ENCODE measurements at places on chromosomes 5 and 9.

- peak; percentile 87 for DNase-seq
These were observed 664.3 kb upstream of the EDIL3 start for GRCh38 chr5:85049020-85049419.

DNA sequence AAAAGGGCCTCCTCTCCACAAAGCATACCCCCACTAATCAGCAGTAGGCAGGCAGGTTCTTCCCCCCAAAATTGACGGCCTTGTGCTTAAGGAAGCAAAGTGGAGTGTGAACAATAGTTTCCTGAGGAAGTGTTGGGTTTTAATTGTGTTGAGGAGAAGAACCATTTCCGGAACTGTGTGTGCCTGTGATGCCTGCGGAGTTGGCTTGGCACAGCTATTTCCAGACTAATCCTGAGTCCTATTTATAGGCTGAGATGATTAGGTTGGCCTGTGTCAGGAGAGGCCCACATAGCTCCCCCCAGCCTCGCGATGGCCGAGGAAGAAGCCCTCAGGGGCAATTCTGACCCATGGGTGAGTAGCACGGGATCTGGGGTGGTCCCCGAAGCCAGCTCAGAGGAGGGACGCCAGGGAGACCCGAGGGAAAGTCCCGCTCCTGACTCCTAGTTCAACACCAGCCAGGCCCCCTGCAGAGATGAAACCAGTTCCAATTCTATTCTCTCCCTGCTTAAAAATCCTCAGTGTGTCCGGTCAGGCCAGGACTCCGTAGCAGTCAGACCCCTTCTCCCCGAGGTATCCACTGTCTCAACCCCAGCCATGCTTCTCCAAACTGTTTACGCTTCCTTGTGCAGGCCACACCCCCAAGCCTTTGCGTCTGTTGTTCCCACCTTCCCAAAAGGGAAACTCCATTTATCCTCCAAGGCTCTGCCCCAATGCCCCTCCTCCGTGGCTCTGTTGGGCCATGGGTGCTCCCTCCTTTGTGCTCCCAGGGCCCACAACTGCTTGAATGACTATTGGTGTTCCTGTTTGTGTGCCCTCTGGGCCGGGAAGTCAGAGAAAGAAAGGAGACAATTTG, 18.1 kb downstream of the GSN start:
- DNase-seq: peak; percentile 69

- DNase-seq: no peak
These were observed 191.8 kb downstream of the CD180 start for GRCh38 chr5:67004730-67005350.

DNA sequence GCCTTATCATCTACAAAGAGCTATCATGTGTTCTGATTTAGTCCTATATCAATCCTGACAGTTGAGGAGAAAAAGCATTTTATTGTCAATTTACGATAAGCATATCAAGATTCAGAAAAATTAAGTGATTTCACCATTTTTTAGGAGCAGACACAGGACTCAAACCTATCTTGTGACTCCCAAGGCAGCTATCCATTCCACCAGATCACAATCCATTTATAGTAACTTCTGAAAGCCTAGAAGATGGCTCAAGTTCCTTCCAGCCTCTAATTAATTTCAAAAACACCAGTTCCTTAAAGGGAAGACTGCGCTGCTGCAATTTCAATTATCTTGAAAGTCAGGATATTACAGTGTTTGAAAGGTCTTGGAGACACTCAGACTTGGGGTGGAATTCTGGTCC, 114.3 kb downstream of the EPB41L4A start:
- no peak for DNase-seq

DNA sequence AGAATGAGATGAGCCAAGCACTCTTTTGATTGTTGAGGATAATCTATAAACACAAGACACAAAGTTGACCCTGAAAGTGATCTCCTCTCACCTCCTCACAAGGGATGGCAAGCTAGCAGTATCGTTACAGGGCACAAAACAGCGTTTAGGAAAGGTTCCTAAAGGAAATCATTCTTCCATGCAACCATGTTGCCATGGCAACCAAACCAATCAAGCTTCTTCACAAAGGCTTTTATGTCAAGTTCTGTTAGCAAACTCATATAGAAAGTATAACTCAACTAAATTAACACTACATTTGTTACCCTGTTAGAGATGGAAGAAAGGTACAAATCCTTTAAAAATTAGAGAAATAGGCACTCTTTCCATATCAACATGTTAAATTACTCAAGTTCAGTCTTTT, 1016.8 kb upstream of the DMAC1 start:
- peak; percentile 95 for DNase-seq

DNA sequence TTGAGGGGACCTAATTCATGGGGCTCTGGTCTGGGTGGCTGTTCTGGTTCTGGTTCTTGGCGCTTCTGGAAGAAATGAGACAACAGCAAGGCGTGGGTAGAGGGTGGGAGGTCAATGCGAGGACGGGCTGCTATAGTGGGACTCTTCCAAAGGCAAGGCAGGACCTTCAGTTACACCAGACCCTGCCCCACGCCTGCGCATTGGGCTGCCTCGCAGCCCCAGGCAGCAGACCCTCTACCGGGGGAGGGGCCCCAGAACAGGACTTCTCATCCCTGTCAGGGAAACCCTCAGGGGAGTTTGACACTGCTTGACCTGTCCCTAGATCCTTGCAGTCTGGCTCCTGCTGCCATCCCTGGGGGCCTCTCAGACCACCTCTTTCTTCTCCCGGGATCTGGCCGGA, 18.5 kb downstream of the CCDC69 start:
- no peak for DNase-seq

DNA sequence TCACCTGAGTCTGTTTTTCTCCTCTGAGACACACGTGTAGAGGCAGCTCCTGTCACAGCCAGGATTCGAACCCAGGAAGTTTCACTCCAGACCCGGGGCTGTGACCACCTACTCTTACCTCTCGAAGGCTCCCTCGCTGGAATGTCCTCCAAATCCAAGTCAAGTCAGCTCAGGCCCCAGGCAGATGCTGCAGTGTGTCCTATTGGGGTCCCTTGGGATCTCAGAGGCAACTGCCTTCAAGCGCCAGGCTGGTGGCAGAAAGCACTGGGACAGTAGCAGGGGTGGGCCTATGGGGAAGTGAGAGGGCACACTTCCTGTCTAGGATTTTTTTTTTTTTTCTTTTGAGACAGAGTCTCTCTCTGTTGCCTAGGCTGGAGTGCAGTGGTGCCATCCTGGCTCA, 762 bp upstream of the ST6GALNAC4 start:
- no peak for DNase-seq

DNA sequence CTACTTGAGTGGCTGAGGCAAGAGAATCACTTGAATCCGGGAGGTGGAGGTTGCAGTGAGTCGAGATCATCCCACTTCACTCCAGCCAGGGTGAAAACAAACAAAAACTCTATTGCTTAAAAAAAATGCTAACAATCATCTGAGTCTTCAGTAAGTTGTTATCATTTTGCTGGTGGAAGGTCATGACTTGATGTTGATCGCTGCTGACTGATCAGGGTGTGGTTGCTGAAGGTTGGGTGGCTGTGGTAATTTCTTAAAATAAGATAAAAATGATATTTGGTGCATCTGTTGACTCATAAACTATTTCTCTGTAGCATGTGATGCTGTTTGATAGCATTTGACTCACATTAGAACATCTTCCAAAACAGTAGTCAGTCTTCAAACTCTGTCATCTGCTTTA, 349.4 kb upstream of the PAPPA start:
- DNase-seq: no peak

DNA sequence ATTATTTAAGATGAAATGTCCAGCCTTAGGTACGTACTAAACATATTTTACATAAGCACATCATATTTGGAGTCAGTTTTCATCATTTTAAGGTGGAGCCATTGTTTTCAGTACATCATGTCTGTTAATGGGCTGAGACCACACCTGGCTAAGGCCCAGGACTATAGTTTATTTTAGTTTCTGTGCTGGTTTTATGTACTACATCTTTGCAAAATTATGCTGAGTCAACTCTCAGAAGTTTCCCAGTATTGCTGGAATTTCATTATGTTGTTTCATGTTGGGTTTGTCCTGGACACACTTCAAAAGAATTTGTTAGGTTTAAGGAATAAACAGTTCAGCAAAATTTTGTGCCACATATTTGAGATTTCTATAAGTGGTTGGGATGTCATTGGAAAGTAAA, 171.2 kb downstream of the CCDC171 start:
- DNase-seq: no peak

- no peak for DNase-seq
These were observed 30.3 kb upstream of the INSYN2B start for GRCh38 chr5:170010595-170010994.

- DNase-seq: no peak
These were observed 92.6 kb downstream of the CHSY3 start for GRCh38 chr5:129996896-129997295.

GRCh38 chr5:176441921-176442323, 6.3 kb upstream of the FAF2 start:
- peak; percentile 22 for DNase-seq

GRCh38 chr5:145838276-145838675, 3.1 kb upstream of the PRELID2 start:
- DNase-seq: no peak

GRCh38 chr5:37153661-37154060, 95.5 kb downstream of the CPLANE1 start:
- no peak for DNase-seq

DNA sequence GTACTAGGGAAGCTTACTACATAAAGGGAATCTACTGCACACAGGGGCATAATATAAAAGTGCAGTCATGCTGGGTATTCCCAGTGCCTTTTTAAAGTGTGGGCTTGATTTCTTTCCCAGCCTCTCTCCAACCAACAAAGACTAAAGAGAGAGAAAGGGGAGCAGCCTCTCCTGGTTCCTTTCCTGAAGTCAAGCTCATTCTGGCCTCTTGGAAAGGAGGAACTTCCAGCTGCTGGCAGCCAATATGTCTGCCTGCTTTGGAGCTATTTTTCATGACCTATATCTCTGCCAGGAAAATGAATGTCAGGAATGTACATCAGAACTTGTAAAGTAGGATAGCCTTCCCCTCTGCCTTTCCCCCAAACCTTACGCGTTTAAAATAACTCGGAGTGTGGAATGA, 57.1 kb downstream of the RAB3C start:
- peak; percentile 67 for DNase-seq

DNA sequence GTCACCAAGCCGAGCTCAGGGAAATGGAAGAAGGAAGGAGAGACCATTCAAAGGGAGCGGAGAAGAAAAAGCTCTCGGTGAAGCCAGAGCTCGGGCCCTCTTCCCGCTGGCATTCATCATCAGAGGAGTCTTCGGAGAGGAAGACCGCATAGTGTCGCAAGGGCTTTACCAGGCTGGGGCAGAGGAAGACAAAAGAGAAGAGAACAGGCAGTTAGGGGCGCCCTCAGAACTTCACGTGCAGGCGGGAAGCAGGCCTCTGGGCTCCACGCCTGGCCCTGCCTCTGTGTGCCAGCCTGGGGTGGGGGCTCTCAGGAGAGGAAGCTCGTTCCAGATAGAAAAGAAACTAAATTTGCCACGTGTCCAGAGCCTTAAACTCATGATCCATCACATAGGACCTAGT, 31.7 kb downstream of the CRB2 start:
- DNase-seq: no peak

DNA sequence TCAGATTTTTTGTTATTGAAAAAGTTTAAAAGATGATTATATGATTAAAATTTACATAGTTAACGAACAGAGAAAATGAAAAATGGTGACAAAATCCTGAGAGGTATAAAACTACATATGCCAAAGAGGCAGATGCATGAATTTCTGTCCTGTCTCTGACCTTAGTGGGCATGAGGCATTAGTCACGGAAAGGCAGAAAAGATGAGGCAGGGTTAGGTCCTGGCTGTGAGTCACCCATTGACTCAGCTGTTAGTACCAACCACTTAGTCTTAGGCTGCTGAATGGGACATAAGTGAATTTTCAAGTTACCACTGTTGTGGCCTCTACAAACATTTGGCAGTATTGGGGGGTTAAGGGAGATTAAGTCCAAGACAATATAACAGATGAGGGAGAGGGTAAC, 33.1 kb downstream of the RASA1 start:
- DNase-seq: peak; percentile 34

DNA sequence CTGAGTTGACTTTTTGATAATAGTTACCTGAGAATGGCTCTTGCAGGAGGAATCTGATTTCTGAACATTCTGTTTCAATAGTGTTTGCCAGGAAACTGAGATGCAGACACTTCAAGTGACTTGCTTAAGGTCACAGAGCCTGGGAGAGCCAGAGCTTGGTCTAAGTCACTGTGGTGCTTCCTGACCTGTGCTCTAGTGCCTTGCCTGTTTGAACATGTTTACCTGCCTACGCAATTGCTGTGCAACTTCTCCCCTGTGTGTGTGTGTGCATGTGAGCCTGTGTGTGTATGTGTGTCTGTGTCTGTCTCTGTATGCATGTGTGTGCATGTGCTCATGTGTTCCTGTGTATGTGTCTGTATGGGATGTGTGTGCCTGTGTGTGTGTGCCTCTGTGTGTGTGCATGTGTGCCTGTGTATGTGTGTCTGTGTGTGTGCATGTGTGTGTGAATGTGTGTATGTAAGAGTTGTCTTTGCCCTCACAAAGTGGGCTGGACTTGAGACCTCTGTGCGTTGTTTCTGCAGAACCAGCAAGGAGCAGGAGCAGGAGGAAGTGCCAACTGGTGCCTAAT, 185.8 kb downstream of the GADD45G start:
- peak; percentile 31 for DNase-seq

- no peak for DNase-seq
These were observed 392.5 kb downstream of the TMEM167A start for GRCh38 chr5:82684659-82685058.

All from NCI-H69 (cell line).